ENCODE measurements at places on chromosomes 12 and 14.
A peak's percentile ranks its signal among the peaks of the same experiment; 100 is the strongest.

DNA sequence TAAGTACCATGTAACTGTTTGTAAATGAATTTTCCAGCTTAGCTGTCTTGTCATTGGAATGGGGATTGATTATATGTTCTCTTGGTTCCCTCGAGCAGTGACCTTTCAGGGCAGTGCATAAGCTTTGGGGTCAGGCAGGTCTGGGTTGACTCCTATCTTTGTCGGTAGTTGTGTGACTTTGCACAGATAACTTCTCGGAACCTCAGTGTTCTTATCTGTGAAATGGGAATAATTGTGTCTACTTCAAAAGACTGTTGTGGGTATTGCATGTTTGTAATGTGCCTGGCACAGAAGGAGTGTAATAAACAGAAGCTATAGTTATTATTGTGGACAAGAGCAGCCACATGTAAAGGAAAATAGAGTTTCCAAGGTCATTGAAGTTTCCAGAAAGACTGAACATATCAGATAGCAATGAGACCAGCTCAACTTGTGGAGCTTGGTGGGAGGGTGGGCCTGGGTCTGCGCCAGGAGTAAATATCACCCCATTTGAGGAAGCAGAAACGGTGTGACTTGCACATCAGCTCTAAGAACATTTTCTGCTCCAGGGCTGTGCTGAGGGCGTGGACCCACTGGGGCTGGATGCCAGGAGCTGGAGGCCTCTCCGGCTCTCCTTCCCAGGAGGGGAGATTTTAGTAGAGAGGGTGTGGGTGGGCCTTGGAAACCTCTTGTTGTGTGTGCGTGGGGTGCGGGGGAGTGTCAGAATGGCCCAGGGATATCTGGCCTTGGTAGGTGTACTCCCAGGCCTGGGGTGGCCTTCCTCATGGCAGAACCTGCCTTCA lies 19.7 kb downstream of the FOS start:
- DNase-seq: no peak

- no peak for DNase-seq
These were observed 195.6 kb upstream of the PWP1 start for GRCh38 chr12:107490010-107490409.

GRCh38 chr14:24947131-24947530 lies 102.8 kb downstream of the STXBP6 start:
- DNase-seq: no peak

- DNase-seq: no peak
These were observed 31.3 kb upstream of the SLC10A1 start for GRCh38 chr14:69828354-69828753.

DNA sequence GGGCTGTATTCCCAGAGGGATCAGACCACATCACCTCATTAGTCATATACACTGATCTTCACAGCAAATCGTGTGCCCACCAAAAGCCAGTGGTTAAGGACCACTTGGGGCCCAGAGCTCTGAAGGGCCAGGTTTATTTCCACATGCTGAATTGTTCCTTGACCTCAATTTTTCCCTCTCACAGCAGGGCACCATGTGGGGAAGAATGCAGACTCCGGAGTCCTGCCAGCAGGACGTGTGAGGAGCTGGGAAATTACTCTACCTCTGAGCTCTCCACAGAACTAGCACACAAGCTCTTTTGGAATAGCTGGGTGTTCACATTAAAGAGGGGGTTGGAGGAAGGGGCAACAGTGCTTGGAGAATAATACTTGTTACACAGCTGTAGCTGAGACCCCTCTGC lies 57.6 kb upstream of the SEL1L start:
- DNase-seq: no peak

DNA sequence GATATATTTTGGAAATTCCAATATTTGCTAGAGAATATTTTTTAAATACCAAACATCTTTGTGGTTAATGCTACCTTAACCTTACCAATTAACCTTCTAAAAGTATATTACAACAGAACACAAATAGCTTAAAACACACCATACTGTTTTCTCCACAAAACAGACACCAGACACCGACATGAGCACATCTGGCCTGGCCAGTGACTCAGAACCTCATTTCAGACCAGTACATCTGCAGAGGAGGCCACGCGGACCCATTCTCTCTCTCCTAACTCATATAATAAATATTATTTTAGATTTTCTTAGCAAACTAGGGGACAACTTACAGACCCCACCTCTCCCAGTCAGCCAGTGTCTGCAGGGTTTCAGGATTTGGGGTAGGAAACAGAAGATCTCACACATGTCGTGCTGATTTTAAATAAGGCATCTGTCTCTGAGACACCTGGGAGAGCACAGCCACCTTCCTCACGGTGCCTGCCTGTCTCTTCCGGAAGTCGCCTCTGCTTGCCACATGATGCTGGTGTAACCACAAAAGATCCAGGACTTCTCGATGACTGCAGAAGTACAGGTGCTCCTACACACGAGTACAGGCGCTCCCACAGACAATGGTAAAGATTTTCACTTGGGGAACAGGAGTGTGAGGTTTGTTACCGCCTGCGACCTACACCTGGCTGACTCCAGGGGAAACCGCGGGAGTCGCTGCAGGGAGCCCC lies 9.7 kb upstream of the ANKLE2 start:
- DNase-seq: no peak

DNA sequence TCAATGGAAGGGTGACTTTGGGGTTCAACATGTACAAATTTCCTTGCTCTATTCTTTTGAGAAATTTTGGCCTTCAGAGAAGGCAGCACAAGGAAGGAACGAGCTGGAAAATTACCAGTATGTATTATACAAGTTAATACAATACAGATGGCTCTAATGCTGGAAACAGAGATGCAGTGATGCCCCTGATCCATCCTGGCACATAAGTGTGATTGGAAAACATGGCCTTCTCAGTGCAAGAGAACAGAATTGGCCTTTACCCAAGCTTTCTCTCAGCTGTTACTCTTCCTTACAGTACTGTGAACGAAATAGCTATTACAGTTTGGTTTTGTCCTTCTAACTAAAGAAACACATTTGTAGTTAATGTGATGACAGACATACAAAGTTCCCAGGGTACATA lies 102.5 kb upstream of the GPHB5 start:
- DNase-seq: no peak

GRCh38 chr14:66992776-66993175 lies 196.5 kb upstream of the GARIN2 start:
- no peak for DNase-seq

DNA sequence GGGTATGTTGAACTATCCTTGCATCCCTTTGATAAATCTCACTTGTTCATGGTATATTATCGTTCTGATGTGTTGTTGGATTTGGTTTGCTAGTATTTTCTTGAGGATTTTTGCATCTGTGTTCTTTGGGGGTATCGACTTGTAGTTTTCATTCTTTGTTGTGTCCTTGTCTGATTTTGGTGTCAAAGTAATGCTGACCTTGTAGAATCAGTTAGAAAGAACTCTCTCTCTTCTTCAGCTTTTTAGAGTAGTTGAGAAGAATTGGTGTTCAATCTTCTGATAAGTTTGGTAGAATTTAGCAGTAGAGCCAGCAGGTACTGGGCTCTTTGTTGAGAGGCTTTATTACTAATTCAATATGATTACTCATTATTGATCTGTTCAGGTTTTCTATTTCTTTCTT lies 707.2 kb upstream of the LRFN5 start:
- no peak for DNase-seq

DNA sequence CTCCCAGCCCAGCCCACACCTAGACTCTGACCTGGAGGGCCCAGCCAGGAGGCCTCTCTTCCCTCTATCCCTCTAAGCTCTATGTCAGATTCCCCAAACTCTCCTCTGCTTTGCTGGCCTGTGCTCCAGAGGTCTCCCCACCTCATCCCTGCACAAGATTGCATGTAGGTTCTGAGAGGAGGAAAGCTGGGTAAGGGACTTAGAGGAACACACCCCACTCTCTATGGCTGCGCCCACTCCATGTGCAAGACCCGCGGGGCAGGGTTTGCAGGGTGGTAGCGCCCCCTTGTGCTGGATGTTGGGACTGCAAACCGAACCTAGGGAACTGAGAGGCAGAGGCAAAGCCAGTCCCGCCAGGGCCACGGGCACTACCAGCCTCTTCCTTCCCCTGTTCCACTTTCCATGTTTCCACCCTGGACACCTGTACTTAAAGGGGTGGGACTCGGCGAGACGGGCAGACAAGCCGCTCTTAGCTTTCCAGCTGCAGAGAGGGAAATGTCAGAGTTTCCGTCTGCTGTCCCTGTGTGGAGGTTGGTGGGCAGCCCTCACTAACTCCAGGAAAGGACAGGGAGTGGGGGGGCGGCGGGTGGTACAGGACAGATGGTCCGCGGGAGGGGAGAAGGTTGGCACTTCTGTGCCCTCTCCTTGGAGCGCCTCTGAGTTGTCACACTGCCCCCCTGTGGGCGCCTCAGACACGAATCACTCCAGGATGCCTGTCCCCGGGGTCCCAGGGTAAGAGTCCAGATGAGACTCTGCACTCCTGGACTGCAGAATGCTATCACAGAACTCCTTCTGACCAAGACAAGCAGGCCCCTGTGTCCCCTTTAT lies 16.8 kb downstream of the MMP14 start:
- peak; percentile 86 for DNase-seq

- DNase-seq: no peak
These were observed 155.5 kb upstream of the CCND2 start for GRCh38 chr12:4118017-4118510.

DNA sequence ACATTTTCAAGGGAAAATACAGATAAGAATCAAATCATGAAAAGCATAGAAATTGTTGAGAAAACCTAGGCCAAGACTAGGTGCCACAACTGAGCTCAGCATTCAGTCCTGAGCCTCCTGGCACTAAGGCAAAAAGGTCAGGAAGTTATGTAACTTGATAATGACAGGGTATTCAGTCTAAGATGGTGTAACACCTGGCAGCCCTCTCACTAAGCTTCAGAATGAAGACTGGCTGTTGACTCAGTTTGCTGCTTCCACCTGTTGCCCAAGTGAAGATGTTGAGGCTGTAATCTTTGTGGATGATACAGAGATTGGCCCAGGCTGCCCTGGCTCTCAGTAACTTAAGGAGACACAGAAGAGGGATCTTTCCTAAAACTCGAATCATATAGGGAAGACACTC lies 19.6 kb downstream of the PROX2 start:
- DNase-seq: no peak

DNA sequence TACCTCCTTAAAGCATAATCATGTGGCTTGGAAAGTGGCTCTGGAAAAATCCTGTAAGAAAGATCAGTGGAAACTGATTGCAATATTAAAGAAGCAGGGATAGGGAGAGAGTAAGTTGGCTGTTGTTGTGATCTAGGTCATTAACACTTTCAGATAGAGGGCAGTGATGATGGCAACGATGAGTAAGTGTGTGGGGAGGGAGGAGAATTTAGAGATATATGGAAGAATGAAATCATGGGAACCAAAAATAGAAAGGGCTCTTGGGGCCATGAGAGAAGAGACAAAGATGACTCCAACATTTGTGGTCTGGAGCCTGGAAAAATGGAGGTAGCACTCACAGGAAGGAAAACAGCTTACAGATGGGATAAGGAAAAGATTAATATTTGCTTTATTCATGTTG lies 23.3 kb downstream of the SNRPF start:
- DNase-seq: no peak

DNA sequence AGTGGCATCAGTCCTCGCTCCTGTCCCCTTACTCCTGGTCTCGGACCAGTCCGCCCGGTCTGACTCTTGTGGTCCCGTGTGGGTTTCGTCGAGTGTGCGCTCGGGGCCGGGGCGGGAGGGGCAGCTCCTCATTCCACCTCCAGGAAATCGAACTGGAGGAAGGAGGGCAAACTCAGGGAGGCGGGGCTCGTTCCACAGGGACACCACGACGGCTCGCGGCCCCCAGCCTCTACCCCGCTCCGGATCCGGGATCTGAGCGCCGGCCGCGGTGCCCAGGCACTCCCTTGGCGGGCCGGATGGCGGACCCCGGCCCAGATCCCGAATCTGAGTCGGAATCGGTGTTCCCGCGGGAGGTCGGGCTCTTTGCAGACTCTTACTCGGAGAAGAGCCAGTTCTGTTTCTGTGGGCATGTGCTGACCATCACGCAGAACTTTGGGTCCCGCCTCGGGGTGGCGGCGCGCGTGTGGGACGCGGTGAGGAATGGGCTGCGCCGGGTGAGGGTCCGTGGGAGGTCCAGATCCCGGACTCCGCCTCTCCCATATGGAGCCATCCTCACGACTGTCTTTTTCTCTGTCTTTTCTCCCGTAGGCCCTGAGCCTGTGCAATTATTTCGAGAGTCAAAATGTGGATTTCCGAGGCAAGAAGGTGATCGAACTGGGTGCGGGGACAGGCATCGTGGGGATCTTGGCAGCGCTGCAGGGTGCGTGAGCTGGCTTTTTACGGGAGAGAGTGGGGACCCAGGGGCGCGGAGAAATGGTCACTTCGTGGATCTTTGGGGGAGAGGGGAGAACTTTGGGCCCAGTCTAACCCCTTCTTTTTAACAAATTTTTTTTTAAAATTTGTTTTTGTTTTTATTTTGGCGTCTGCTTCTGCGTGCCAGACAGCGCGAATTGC lies at the start of gene EEF1AKMT3:
Gene EEF1AKMT3, plus strand, starts transcription at position 186 of the 894 bp plus-strand sequence. Its CDS starts 111 bp downstream, at position 297.
- no peak for DNase-seq

DNA sequence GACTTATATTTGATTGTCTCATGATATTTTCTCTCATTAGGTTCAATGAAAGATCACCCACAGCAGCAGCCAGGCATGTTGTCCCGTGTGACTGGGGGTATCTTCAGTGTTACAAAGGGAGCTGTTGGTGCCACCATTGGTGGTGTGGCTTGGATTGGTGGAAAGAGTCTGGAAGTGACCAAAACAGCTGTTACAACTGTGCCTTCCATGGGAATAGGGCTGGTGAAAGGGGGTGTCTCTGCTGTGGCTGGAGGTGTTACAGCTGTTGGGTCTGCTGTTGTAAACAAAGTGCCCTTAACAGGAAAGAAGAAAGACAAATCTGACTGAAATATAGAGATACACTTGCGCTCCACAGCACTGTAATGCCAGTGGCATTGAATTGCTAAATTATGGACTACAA lies 15.4 kb downstream of the TMEM263 start:
- DNase-seq: no peak

DNA sequence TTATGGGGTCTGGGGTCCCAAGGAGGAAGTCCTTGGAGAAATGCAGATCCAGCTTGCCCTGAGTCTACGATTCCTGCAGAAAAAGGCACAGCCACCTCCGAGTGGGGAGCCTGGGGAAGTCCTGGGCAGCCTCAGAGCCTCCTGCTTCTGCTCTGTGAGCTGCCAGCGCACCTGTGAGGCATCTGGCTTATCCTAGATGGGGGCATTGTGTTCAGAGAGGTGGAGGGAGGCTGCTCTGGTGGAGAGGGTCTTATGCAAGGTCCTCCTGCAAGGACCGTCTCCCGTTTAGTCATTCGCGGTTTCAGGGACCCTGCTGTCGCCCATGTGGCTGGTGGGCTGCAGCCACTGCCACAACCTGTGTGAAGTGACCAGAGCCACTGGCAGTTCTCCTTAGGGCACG lies 53.0 kb upstream of the PRMT8 start:
- DNase-seq: no peak

GRCh38 chr12:53299101-53299453 lies 418 bp upstream of the MYG1 start:
- no peak for DNase-seq
